Gastroesophageal sphincter (tissue), 4 donors: ENCODE measurements at places on chromosomes 6 and 20. TPM values are rescaled to one million over a fixed set of nuclear protein-coding genes. Genes with fewer than 3 reads are reported as not detected.

Gene ID4
- total RNA-seq: 60.2 TPM

DNA sequence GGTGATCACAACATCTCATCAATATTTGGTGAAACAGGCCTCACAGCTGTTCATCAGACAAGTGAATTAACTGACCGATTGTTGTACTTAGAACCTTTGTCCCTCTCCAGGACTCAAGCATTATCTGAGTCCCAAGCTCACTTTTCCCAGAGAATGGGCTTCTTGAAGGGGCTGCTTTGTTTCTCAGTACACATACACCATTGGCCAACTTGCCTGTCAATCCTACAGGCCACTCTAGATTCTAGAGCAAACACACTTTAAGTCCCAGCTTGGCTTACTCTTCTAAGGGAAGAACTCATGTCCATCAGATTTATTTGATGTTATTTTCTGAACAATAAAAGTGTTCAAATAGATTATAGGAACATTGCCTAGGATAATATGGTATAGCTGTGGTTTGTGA is 249.5 kb downstream of the BCKDHB start:
- no peak overlapping the region for H3K4me3 ChIP-seq
- H3K4me1 ChIP-seq: no peaks in the 10 kb centered on the region
- no peaks in the 10 kb centered on the region for H3K27me3 ChIP-seq
- peaks cover 4% of the 10 kb centered on the region for H3K36me3 ChIP-seq

Gene RHAG
- 0.94 TPM for total RNA-seq

Gene PRELID3B
- total RNA-seq: 41.7 TPM

Gene ARFRP1
- 56.4 TPM for total RNA-seq
